ENCODE measurements at places on chromosomes 16 and 17.

DNA sequence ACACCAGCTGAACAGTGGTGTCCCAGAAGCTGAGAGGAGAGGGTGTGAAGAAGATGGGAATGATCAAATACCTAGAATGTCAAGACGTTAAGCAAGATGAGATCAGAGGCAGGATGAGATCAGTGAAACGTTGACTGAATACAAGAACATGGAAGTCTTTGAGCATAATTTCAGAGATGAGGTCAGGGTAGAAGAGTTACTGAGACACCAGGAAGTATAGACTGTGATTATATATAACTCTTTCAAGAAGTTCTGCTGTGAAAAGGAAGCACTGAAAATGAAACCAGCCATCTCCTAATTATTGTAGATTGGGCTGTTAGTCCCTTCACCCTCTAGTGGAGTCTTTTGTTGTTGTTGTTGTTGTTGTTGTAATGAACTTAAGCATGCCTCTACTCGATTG is 9.1 kb downstream of the SHCBP1 start:
- DNase-seq: no peak

- DNase-seq: peak; percentile 83
Measured at GRCh38 chr17:37373530-37374159, 2.1 kb upstream of the C17orf78 start.

GRCh38 chr16:70472786-70473433 is 18.5 kb downstream of the FCSK start:
- no peak for DNase-seq

DNA sequence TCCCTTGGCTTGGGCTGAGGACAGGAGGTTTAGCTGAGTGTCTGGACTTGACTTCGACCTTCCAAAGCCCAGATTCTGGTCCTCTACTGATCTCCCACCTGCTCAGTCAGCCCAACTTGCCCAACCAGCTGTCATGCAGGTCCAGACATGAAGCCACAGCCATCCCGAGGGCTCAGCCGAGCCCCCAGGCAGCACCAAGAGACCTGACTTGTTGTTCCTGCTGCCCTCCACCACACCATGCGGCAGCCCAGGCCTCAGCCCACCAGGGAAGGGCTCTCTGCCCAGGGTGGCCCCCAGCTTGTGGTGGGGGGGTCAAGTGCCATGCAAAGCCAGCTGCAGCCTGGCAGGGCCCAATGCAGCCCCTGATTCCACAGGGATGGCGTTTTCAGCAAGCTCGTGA is 17.2 kb upstream of the CACNG4 start:
- DNase-seq: no peak

GRCh38 chr17:39660397-39661385 is 4.5 kb upstream of the TCAP start:
- no peak for DNase-seq

- no peak for DNase-seq
Measured at GRCh38 chr16:27977966-27978365, 85.5 kb downstream of the GSG1L start.

GRCh38 chr16:5979905-5980550 is 882.4 kb upstream of the EEF2KMT start:
- no peak for DNase-seq

DNA sequence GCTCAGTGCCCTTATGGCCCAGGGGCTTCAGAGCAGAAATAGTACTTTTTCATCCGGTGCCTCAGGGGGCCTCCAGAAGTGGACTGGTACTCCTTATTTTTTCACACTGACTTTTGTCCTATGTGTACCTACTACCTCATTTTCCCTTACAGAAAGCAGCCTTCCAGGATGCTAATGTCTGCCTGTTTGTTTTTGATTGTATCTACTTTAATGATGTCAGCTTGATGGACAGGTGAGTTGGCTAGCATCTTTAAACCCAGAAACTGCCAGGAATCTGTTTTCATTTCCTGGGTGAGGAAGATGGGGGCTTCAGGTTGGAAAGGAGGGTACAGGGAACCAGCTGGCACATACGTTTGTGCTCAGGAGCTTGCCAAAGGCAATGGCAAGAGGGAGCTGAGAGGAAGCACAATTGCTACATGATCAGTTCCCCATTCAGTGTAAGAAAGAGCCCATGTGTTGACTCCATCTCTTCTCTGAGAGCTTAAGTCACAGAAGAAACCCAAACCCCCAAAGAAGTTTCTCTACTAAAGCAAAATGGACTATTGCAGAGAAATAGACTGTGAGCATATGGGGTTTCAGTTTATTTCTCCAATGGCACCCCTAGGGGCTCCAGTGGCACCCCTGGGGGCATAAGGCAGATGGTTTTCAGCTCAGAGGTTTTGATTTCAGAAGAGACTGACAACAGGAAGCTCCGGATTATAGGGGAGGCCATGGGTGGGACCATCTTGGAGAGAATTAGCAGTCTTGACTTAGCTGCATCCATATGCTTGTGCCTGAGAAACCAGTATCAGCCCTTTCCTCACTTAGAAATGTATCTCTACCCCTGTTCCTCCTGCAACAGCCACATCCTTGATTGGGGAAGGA is 16.3 kb downstream of the LIG3 start:
- no peak for DNase-seq

DNA sequence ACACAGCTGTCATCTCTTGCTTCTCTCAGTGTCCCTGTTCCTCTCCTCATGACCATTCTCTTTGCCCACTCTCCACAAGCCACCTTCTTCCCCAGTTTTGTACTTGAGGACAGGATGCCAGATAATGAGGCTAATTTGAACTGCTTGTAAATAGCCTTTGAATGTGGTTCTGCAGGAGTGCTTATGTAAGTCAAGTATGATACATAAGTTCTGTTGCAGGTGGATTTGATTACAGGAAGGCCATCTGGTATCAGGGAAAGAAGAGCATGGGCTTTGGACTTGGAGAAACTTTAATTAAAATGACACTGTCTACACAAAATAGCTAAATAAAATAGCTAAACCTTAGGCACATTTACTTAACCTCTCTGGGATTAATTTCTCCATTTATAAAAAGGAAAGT is 120.2 kb upstream of the HLF start:
- DNase-seq: no peak

DNA sequence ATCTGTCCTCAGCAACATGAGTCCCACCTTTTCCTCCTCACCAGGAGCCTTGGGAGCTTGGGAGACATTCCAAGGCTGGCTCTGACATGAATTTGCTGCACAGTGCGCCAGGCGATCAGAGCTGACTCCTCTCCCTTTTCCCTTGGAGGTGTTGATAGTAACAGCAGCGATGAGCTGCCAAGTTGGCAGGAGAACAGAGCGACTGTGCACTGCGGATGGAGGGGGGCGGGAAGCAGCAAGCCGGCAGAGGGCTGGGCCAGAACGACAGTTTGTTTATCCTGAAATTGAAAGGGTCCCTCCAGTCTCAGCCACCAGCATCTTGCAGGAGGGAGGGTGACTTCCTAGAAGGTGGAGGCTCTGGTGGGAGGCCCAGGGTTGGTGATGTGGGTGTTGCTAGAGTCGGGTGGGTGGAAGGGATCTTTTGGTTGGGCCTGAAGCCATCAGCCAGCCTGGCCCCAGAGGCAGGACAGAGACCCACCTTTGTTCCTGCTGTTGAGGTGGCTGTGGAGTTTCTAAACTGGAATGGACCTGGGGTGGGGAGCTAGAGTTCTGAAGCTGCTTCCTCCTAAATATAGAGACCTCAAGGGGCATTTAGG is 22.5 kb upstream of the DYNLL2 start:
- DNase-seq: no peak

DNA sequence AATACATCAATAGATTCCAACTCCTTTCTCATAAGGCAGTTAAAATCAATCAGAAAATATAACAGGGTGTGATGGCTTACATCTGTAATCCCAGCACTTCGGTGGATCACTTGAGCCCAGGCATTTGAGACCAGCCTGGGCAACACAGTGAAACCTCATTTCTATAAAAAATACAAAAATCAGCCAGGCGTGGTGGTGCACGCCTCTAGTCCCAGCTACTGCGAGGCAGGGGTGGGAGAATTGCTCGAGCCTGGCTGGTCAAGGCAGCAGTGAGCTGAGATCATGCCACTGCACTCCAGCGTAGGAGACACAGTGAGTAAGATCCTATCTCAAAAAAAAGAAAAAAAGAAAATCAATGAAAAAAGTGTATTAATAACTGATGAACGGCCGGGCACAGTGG is 258.6 kb downstream of the NTN1 start:
- DNase-seq: no peak

DNA sequence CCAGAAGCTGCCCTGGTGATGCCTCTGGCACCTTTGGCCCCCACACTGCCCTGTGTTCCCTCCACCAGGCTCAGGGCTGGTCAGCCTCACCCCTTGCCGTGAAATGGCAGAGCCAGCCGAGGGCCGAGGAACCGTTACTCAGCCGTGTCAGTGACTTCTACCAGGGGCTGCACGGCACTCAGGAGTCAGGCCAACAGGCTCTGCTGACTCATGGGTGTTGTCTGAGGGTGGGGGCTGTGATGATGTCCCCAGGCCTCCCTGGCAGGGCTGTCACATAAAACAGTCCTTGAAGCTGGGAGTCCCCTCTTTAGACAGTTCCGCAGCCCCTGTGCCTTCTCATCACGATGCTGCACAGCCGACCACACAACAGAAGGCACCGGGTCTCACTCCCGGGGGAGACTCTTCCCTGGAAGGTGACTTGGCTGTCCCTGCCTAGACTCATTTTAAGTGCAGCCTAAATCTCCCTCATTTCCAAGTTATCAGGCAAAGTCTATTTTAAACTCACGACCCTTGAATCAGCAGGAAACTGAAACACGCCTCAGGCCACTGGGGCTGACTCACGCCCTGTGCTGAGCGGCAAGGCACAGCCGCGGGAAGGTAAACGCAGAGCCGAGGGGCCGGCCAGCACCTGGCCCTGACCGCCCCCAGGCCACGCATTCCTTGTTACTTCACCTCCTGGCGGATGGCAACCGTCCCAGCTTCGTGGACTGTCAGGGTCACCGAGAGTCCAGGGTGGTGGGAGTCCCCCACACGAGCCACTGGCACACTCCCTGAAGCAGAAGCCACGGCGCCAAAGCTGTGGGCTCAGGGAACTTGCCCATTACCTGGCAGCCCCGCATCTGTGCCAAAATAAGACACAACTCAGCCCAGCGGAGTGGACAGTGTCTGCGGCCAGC is 102.6 kb downstream of the ZNF778 start:
- DNase-seq: peak; percentile 89

DNA sequence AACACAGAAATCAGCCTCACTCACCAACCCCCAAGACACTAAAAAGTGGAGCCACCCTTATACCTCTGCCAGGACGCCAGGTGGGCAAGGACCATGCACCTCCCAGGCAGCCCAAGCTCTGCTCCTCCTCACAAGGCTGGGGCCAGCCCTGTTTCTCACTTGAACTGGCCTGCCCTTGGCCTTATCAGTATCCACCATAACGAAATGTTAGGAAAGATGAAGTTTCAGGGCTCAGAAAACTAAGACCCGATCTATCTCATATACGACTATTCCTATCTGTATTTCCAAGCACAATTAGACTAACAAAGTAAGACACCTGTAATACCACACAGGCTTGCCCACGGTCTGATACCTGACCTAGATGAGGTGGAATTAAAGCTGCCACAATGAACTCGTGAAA is 6.9 kb downstream of the FBXO31 start:
- DNase-seq: no peak

GRCh38 chr17:78206298-78206697 is 7.8 kb upstream of the BIRC5 start:
- no peak for DNase-seq

DNA sequence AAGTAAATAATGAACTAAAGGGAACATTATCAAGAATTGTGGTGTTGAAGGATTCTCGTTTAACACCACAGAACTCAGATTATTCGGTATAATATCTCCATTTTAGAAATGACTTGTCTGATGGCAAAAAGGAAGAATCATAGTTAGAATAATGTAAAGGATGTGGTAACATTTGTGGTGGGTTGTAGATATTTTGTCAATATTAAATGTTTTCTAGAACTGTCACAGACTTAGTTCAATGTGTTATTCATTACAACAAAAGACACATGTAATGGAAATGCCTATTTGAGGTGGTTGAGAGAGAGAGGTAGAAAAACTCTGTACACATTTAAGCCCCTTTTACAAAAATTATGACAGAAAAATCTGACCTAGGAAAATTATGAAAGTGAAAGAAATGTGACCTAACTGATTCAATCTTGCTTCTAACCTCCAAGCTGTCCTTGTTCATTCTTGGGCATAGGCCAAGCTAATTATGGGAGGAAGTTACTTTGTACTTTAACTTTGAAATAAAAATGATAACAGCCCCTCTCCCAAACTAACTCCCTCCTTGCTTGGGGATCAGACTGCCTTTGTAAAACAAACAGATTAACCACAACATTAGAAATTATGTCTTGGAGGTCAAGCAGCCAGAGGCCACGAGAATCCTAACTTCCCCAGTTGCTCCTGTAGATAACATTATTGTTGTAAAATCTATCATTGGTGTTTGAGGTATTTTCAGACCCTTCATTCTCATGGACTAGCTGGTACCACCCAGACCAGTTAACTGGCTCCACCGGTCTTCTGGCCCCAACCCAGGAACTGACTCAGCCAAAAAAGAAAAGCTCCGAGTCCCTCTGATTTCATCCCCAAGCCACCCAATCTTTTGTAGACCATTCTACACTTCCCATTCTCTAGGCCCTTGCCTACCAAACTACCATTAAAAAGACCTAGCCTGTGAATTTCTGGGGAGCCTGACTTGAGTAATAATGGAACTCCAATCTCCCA is 1287.8 kb upstream of the CDH8 start:
- no peak for DNase-seq

DNA sequence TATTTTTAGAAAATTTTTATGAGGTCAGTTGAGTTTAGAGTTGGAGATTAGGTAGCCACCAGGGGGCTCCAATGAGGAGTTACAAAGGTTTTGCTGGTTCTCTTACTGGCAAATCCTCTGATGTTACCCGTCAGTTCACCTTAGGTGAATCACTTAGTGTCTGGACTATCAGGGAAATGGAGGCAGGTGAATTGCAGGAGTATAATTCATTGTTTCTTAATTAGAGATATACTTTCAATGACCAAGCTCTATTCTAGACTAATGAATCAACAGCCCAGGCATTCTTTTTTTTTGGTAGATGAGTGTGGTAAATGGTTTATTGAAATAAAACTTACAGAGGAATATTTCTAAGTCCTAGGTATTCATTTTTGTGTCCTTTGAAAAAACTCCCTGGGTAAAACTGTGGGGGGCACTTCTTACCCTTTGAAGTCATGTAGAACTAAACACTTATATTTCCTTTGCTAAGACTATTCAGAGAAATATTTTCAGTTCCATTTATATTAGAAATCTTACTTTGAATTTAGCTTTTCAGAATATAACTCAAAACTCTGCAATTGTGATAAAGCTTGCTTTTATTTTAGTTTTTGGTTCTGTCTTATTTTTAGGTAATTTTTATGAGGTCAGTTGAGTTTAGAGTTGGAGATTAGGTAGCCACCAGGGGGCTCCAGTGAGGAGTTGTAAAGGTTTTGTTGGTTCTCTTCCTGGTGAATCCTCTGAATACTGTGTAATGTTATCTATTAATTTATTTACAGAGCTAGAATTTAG is 17.7 kb downstream of the PSMD11 start:
- DNase-seq: peak; percentile 62

DNA sequence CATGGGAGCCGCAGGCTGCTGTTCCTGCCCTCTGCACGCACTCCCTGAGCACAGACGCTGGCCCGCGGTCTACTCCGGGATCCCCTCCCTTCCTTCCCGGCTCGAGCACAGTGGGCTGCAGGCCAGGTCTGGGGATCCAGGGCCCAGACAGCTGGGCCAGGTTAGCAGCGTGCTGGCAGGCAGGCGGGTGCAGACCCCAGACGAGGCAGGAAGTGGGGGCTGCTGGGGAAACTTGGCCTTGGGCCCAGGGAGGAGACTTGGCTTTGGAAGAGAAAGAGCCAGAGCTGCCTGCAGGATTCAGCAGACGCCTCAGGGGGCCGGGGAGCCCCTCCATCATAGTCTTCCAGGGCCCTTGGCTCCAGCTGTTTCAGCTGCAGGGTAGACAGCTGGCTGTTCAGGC is 30.2 kb upstream of the ABCC3 start:
- no peak for DNase-seq

GRCh38 chr17:50699410-50699809 is 8.3 kb downstream of the ANKRD40 start:
- DNase-seq: peak; percentile 96
